ENCODE measurements at places on chromosomes 5 and 9.
A peak's percentile ranks its signal among the peaks of the same experiment; 100 is the strongest.

DNA sequence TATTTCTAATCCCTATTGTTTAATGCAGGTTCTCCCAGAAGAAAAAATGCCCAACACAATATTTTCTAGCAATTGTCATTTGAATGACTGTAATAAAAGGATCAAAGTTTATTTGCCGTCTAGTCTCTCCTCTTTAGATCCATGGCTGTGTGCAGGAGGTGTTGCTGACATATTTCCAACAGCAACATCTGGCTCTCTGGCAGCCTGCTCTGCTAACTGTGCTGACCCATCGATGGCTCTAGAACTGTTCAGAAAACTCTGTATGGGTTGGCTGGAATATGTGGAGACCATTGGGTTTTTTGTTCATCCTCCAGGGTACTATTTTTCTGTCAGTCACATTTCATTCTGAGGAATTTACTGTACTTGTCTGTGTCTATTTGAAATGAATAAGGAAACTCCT lies 202.0 kb upstream of the SLC27A6 start:
- no peak for DNase-seq

DNA sequence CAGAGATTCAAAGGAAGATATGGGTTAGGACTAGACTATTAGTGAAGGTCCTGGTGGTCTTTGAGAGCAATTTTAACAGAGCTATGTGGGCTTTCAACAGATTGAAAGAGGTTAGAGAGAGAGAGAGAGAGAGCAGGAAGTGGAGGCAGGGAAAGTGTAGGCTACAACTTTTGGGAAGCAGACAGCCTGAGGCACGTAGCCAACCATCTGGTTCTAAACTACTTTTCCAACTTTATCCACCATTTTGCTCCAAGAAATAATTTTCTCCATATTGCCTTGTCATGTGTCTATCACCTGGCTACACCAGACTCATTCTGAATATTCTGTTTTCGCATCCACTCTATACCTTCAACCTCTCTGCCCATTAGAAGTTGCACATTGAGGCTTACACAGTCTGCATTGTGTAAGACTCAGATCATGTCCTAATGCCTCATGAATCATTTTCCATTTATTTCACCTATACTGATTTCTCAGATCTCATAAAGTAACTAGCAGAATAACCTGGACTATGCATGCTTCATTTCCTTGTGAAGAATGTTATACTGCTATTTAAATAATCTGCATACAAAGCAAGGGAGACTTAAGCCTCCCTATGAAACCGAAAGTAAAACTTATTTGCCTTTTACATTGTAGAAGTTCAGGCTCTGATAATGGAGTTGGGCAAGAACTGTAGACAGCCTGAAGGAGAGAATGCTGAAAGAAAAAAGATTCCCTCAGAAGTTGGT lies 235.6 kb downstream of the ELAVL2 start:
- no peak for DNase-seq

DNA sequence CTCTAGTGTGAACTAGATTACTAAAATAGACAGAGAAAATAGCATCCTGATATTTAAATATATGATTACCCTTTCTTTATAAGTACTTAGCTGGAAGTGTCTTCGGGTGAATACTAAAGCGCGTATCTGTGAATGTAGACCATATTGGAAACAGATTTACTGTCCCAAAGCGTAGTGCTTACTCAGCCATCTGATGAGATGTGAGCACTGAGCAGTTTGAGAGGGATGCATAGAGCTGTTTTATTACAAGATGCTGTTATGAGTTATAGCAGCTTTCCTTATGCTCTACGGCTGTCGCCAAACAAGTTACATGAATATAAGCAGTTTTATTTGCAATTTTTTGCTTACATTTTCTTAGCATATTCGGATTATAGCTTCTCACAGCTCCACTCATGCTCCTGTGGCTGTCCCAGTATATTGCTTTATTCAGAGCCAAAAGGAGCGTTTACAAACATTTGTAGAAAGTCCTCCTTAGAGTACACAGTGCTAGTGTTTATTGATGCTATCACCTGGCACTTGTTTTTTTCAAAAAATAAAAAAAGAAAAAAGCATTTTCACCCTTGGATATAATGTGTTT lies 981.4 kb upstream of the WWC1 start:
- no peak for DNase-seq

DNA sequence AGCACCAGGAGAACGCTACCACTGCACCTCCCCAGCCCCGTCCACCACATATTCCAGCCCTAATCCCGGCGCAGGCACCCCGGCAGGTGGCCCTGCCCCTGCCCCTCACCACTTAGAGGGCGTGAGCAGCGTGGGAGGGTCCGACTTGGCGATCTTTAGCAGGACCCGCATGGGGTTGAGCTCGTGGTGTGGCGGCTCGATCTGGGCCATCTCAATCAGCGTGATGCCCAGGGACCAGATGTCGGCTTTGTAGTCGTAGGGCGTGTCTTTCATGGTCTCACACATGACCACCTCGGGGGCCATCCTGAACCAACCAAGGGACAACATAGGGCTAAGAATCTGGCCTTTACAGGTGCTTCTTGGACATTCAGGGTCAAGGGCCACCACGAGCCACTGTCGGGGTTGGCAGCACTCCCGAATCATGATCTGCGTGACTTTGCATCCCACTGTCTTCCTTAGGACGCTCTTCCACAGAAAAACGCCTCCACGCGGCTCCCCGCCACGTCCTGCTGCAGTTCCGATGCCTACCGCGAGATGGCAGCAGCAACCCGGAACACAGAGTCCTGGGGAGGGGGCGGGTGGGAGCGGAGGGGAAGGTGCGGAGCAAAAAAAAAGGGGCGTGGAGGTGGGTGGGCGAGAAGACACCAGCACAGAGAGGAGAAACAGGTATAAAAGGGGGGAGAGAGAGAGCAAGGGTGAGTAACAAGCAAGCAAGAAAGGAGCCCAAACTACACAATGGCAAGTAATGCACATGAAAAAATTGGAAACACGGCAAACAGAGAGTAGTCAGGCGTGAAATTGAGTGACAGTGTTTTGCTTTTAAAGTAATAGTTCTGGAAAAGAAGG lies 81.3 kb downstream of the STK10 start:
- no peak for DNase-seq

DNA sequence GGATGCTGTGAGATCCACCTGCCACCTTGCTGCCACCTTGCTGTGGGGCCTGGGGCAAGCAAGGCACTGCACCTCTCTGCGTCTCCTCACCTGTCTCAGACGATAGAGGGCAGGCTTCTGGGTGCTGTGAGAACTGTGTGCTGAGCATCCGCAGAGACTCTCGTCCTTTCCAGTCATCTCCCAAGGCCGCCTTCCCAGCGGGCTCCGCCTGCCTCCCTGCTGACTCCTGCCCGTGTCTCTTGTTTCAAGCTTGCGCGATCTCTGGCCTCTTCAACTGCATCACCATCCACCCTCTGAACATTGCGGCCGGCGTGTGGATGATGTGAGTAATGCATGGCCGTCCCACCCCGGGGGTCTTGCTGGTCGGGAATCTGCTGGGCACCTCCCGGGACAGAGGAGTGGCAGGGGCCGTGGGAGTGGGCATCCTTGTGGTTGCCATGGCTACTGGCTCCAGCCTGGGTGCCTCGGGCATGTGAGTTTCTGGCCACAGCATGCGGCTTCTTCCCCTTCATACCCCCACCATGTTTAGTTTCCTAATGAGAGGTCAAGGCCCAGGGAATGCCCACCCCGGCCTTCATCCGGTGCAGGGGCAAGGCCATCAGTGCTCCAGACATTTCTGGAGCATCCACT lies 3.6 kb downstream of the CACFD1 start:
- DNase-seq = no peak

DNA sequence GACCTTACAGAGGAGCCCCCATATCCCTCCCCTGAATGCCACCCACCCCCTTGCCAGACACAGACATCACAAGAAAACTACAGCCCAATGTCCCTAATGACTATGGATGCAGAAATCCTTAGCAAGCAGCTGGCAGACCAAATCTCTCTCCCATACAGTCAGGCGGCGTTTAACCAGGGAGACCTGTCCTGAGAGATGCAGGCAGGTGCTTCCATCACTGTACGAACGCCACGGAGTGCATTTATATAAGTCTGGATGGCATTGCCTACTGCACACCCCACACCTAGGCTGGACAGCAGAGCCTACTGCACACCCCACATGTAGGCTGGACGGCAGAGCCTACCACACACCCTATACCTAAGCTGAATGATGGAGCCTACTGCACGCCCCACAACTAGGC lies 34.4 kb upstream of the SARDH start:
- no peak for DNase-seq

DNA sequence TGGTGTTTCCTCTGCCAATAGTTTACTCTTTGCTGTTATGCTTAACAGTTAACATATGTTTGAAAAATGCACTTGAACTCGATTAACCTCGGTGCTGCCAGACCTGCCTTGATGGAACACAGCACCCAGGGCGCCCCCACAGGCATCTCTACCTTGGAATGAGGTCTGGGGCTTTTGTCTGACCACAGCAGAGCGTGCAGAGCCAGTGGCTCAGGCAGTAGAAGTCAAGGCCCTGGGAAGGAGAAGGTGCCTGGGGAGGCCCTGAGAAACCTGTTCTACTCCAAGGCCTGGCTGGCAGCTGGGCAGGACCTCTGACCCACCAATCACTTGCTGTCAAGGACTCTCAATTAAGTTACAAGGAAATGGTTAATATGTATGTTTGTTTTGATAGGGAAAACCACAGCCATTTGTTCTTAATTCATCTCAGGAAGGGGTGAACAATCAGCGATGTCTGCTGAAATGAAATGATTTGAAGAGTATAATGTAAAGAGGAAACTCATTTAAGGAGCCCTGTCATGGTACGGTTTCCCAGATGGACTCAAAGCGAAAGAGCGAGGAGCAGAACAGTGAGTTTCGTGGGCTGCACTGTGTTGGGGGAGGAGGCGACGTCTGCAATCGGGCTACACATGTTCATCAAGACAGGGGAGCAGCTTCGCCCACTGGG lies 21.9 kb downstream of the MACROH2A1 start:
- no peak for DNase-seq

DNA sequence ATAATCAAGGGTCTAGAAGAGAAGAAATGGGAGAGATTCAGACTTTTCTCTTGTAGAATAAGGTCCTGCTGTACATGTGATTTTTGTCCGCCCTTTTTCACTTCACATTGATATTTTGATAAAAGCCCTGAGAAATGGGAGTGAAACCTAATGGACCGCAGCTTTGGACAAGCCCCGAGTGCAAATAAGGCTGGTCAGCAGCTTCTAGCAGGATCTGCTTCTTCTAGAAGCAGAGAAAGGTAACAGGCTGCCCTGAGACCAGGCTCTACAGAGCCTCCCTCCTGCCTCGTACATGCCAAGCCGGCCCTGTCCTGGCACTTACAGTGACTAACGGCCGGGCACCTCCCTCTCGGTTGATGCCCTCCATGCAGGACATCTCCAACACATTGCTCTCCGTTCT lies 33.4 kb downstream of the ACER2 start:
- DNase-seq = no peak

- DNase-seq = no peak
These were observed 11.2 kb upstream of the CDKN2AIPNL start for GRCh38 chr5:134422791-134423365.

DNA sequence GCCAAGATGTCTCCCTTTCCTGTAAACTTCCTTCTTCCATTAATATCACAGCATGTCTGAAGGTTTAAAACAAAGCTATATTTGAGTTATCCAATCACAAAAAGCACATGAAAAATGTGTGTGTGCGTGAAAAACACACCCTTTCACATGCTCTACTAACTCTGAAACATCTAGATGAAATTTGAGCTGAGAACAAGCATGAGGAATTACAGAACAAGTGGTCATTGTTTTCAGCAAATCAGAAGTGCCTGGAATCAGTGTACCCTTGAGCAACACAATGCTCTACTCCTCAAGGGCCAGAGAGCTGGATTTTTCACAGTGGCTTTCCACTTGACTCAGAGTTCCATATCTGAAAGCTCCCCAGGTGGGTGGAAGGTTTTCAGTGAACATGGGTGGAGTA lies 255.9 kb downstream of the PSAT1 start:
- DNase-seq = peak; percentile 62

DNA sequence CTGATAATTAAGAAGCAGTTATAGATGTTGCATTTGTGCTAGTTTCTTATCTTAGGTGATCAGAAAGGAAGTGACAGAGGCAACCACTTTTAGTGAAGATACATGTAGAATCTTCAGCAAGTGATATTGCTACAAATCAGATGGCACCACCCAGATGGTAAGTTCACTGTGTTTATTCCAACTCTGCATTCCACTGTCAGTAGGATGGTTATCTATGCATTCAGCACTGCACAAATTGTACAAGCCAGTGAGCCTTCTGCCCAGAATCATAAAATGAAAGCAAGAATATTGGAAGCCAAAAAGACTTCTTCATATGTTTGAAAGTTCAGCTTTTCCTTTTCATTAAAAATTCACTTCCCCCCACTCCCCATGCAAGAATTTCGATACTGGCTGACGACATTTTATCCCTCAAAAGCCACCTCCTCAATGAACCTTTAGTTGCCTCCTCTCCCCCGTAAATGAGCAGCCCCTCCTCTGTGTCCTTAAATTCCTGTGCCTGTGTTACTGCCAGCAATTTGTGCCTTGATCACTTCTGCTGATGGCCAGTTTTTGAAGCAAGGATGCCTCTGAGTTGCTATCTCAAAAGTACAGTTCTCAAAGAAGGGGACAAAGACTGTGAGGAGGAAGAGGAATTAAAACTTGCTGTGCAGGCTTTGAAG lies 91.6 kb downstream of the ZSWIM6 start:
- DNase-seq = no peak

GRCh38 chr5:102874054-102874453 lies 118.9 kb downstream of the PAM start:
- no peak for DNase-seq

GRCh38 chr5:1382248-1382700 lies 37.4 kb upstream of the CLPTM1L start:
- DNase-seq = no peak

GRCh38 chr5:109830955-109831502 lies 141.3 kb downstream of the MAN2A1 start:
- DNase-seq = peak; percentile 80

DNA sequence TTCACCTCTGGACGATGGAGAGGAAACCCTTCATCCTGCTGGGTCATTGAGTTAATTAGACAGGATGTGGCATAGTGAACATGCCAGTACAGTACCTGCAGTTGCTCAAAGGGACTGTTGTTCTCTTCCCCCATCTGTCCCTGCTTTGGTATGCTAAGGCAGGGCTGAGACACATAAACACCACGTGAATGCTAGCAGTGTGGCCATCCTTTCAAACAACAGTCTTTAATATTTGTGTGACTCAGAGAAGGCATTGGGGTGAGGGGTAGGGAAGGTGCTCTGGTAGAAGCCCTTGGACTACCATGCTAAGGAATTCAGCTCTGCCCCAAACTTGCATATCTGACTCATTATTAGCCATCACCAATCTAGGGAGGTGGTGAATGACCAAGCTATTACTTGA lies 180.2 kb upstream of the ZNF618 start:
- no peak for DNase-seq

All from iris pigment epithelial cell (primary cell).